ENCODE measurements at places on chromosomes 16 and 17. TPM values are rescaled to one million over a fixed set of nuclear protein-coding genes. Genes with fewer than 3 reads are reported as not detected.

- H3K27me3 ChIP-seq, result no peaks in the 10 kb centered on the region
- no peak overlapping the region for H3K4me3 ChIP-seq
- DNase-seq, result no peak
Observed at GRCh38 chr17:17811381-17812210, 25.2 kb downstream of the SREBF1 start.

The NEUROD2 gene
- total RNA-seq, result not detected

The KRTAP4-5 gene
- not detected for total RNA-seq

The C16orf54 gene
- 4.6 TPM for total RNA-seq

- no peaks in the 10 kb centered on the region for H3K4me1 ChIP-seq
- no peak overlapping the region for H3K4me3 ChIP-seq
- no peak overlapping the region for H3K27ac ChIP-seq
Observed at GRCh38 chr16:88816736-88817535, 5.2 kb upstream of the APRT start.

The CD68 gene
- total RNA-seq, result 42.1 TPM

The TANC2 gene
- total RNA-seq, result 3.2 TPM

DNA sequence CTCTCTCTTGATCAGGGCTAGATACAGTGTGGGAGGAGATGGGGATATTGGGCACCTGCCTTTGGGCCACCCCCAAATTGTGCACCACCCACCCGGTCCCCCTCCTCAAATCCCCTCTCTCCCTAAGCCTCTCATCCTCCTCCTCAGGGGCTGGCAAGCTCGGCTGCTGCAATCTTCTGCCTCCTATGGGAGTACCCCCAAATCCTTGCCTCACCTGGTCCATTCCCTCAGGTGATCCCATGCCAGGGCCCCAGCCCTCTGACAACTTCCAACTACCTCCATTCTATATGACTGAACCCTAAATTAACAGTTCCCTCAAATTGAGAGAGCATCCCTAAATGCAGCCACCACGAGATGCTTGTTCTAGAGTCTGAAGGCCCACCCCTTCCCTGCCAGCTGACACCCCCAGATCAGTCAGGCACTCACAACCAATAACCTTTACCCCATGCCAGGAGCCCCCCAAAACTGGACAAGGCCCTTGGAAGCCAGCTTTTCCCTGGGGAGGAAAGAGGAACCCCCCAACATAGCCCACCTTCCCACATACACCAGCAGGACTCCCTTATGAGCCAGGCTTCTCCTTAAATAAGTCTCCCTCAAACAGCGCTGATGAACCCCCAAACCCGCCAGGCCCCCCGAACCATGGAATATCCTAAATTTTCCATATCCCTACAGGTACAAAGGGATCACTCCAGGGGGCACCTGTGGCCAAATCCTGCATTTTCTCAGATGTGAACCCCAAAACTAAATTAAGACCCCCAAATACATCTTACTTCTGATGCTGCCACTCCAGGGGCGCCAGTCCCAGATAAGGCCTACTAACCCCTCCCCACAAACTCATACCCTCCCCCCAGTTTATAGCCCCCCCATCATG, 3.2 kb downstream of the DLG4 start:
- no peak for DNase-seq
- H3K36me3 ChIP-seq, result no peaks in the 10 kb centered on the region
- peak overlapping the region; percentile 100 for H3K27ac ChIP-seq

DNA sequence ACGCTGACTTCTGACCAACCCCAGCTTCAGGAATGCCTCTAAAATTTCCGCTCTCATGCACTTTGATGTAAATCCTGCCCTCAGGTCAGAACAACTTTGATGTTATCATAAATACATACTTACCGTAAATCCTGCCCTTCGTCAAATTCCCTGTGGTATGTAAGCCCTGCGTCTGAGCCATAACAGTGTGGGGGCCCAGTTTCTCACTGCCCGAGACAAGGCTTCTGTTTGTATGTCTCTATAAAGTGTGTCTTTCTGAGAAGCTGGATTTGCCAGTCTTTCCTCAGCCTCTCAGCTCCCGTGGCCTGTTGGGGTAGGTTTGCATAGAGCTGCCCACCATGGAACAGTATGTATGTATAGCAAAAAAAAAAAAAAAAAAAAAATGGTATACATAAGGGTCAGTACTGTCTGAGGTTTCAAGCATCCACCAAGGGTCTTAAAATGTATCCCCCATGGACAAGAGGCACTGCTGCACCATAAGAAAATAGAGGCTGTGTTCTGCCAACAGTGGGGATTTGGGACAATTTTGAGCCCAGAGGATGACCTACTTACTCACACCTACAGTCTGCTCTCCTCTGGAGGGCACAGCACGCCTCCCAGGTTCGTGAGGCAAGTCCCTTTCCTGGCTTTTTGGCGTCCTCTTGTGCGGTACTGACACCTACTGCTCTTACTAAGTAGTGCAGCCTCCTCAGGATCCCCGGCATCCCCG, 17.5 kb downstream of the PRMT7 start:
- no peaks in the 10 kb centered on the region for H3K36me3 ChIP-seq
- H3K27ac ChIP-seq, result no peak overlapping the region
- peak; percentile 74 for DNase-seq
- no peak overlapping the region for H3K4me3 ChIP-seq
- no peaks in the 10 kb centered on the region for H3K4me1 ChIP-seq
- H3K27me3 ChIP-seq, result no peaks in the 10 kb centered on the region

DNA sequence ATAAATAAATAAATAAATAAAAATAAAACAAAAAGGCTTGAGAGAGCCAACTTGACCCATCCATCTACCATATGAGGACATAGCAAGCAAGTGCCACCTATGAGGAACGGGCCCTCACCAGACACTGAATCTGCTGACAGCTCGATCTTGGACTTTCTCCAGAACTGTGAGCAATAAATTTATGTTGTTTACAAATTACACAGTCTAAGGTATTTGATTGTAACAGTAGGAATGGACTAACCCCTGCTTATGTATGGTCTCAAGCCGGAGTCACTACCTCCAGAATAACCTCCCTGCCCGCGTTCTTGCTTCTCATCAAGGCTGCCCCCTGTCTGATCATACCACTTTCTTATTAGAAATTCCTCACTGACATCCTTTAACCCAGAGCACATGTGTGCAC, 9.9 kb downstream of the SLC5A11 start:
- no peaks in the 10 kb centered on the region for H3K27me3 ChIP-seq
- H3K4me1 ChIP-seq, result no peaks in the 10 kb centered on the region
- no peak for DNase-seq
- H3K36me3 ChIP-seq, result no peaks in the 10 kb centered on the region

GRCh38 chr17:56908001-56908542, 5.8 kb downstream of the TRIM25 start:
- DNase-seq, result peak; percentile 91
- H3K4me1 ChIP-seq, result peaks cover 16% of the 10 kb centered on the region
- no peaks in the 10 kb centered on the region for H3K27me3 ChIP-seq
- peaks cover 49% of the 10 kb centered on the region for H3K36me3 ChIP-seq

The RUNDC3A gene
- 5.5 TPM for total RNA-seq

The BMERB1 gene
- 14.5 TPM for total RNA-seq

The GPS2 gene
- 93.2 TPM for total RNA-seq

GRCh38 chr17:7214300-7215135, 5.1 kb downstream of the DLG4 start:
- H3K4me3 ChIP-seq, result peak overlapping the region; percentile 53
- peaks cover 7% of the 10 kb centered on the region for H3K4me1 ChIP-seq
- H3K27me3 ChIP-seq, result no peaks in the 10 kb centered on the region
- H3K27ac ChIP-seq, result peak overlapping the region; percentile 65

DNA sequence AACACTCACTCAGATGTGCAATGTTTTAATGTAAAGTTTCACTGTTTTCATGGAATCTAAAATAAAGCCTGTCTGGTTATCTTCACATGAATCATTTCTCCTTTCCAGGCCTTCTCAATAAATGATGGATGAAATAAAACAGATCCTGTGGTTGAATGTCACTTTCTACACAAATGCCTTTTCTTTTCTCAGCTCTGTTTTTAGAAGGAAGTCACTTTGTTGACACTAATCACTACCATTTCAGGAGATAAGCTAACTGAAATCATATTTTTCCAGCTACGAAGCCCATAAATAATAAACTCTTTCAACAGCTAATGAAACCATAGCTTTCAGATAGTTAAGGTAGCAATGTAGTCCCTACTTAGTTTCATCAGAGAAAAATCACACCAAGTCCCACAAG, 17.9 kb downstream of the NME2 start:
- no peaks in the 10 kb centered on the region for H3K36me3 ChIP-seq
- no peak for DNase-seq
- no peaks in the 10 kb centered on the region for H3K4me1 ChIP-seq
- H3K27me3 ChIP-seq, result no peaks in the 10 kb centered on the region
- H3K27ac ChIP-seq, result no peak overlapping the region
- H3K4me3 ChIP-seq, result no peak overlapping the region

DNA sequence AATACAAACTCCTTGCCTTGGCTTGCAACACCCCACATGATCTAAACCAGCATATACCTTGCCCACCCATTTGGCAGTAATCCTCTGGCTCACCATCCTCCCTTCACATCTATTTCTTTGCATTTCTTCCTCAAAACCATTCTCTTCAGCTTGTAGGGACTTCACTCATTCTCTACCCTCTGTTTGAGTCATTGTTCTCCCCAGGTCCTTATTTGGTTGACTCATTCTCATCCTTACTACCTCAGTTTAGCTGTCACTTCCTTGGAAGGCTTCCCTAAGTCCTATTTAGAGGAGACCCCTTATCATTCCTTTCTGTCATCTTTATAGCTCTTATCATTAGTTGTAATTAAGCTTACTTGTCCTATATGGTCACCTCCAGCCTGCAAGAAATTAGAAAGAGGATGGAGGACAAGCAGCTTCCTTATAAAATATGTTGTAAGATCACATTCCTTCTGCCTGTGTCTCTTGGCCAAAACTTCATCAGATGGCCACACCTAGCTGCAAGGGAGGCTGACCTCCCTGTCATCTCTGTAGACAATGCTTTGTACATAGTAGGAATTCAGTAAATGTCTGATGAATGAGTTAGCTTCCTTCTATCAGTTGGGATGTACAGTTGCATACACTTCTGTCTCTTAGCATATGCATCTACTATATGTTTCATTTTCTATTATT, 1.7 kb downstream of the TTC19 start:
- no peaks in the 10 kb centered on the region for H3K36me3 ChIP-seq
- peaks cover 13% of the 10 kb centered on the region for H3K4me1 ChIP-seq
- no peaks in the 10 kb centered on the region for H3K27me3 ChIP-seq
- no peak for DNase-seq
- H3K27ac ChIP-seq, result no peak overlapping the region
- H3K4me3 ChIP-seq, result peak overlapping the region; percentile 91

DNA sequence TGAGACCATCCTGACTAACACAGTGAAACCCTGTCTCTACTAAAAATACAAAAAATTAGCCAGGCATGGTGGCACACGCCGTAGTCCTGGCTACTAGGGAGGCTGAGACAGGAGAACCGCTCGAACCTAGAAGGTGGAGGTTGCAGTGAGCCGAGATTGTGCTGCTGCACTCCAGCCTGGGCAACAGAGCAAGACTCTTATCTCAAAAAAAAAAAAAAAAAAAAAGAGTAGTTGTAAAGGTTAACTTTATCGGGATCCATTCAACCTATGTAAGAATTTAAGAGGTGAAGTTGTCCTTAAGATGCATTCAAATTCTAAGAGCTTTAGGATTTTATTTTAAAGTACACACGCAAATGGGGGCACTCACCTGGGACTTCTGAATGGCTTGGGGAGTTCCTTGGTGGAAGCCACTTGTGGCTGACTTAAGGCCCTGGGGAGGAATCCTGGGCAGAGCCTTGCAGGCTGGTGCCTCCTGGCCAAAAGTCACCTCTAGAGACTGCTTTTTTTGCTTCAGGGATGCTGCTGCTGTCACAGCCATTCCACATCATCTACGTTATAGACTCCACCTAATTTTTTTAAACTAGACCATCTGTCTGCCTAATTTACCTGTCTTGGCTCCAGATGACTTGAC, 3.3 kb downstream of the CTCF start:
- no peak overlapping the region for H3K27ac ChIP-seq
- H3K4me1 ChIP-seq, result no peaks in the 10 kb centered on the region
- H3K36me3 ChIP-seq, result no peaks in the 10 kb centered on the region

The KRT31 gene
- not detected for total RNA-seq

The KLHL36 gene
- 81.4 TPM for total RNA-seq

GRCh38 chr16:52680993-52681392, 134.1 kb upstream of the TOX3 start:
- no peak overlapping the region for H3K27ac ChIP-seq
- H3K4me1 ChIP-seq, result no peaks in the 10 kb centered on the region
- H3K36me3 ChIP-seq, result no peaks in the 10 kb centered on the region
- no peaks in the 10 kb centered on the region for H3K27me3 ChIP-seq
- H3K4me3 ChIP-seq, result no peak overlapping the region
- no peak for DNase-seq

- H3K27me3 ChIP-seq, result no peaks in the 10 kb centered on the region
- peak; percentile 35 for DNase-seq
- peak overlapping the region; percentile 94 for H3K4me3 ChIP-seq
- peaks cover 26% of the 10 kb centered on the region for H3K36me3 ChIP-seq
Observed at GRCh38 chr16:74667255-74667700, 601 bp upstream of the RFWD3 start.

DNA sequence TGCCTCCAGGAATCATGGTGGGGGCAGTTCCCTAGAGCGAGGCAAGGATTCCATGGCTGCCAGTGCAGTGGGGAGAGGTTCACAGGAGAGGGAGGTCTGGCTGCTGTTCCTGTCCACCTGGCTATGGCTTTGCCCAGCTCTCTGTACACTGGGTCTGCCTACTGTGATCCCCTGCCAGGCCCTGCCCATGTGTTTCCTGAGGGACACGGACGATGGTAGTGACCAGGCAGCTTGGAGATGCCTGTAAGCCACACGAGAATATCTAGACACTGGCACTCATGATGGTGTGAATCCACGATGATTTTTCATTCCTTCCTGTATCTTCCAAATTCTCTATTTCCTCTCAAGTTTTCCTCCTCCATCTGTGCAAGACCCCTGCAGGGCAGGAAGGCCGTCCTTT, 11.1 kb downstream of the C1QTNF8 start:
- DNase-seq, result no peak
- H3K36me3 ChIP-seq, result no peaks in the 10 kb centered on the region
- no peak overlapping the region for H3K27ac ChIP-seq
- H3K27me3 ChIP-seq, result peaks cover 4% of the 10 kb centered on the region
- H3K4me3 ChIP-seq, result no peak overlapping the region

GRCh38 chr17:76993651-76994050, 125.4 kb downstream of the MGAT5B start:
- no peaks in the 10 kb centered on the region for H3K36me3 ChIP-seq
- no peaks in the 10 kb centered on the region for H3K4me1 ChIP-seq
- H3K27me3 ChIP-seq, result no peaks in the 10 kb centered on the region
- no peak overlapping the region for H3K27ac ChIP-seq
- H3K4me3 ChIP-seq, result no peak overlapping the region

- H3K4me1 ChIP-seq, result peaks cover 4% of the 10 kb centered on the region
- DNase-seq, result no peak
- H3K36me3 ChIP-seq, result no peaks in the 10 kb centered on the region
- H3K27ac ChIP-seq, result peak overlapping the region; percentile 73
Observed at GRCh38 chr16:67151431-67152097, 766 bp upstream of the B3GNT9 start.

GRCh38 chr17:1398931-1399678, 917 bp downstream of the YWHAE start:
- peaks cover 5% of the 10 kb centered on the region for H3K4me1 ChIP-seq
- no peaks in the 10 kb centered on the region for H3K27me3 ChIP-seq
- peak overlapping the region; percentile 96 for H3K4me3 ChIP-seq
- H3K36me3 ChIP-seq, result no peaks in the 10 kb centered on the region
- peak overlapping the region; percentile 93 for H3K27ac ChIP-seq
- peak; percentile 29 for DNase-seq

The NXPH3 gene
- 2.1 TPM for total RNA-seq

GRCh38 chr16:30443631-30444030, 2.0 kb downstream of the SEPHS2 start:
- peak overlapping the region; percentile 94 for H3K4me3 ChIP-seq
- H3K36me3 ChIP-seq, result no peaks in the 10 kb centered on the region
- H3K4me1 ChIP-seq, result peaks cover 7% of the 10 kb centered on the region
- H3K27me3 ChIP-seq, result no peaks in the 10 kb centered on the region
- DNase-seq, result no peak

The TMEM235 gene
- not detected for total RNA-seq

Measured in Peyer's patch (tissue), 4 donors.